Sigmoid colon (tissue), 7 donors: ENCODE measurements at places on chromosomes 12 and 14. TPM values are rescaled to one million over a fixed set of nuclear protein-coding genes. Genes with fewer than 3 reads are reported as not detected.
A peak's percentile ranks its signal among the peaks of the same experiment; 100 is the strongest.

GRCh38 chr14:67963960-67964812 lies 144.6 kb downstream of the RAD51B start:
- no peak for DNase-seq

DNA sequence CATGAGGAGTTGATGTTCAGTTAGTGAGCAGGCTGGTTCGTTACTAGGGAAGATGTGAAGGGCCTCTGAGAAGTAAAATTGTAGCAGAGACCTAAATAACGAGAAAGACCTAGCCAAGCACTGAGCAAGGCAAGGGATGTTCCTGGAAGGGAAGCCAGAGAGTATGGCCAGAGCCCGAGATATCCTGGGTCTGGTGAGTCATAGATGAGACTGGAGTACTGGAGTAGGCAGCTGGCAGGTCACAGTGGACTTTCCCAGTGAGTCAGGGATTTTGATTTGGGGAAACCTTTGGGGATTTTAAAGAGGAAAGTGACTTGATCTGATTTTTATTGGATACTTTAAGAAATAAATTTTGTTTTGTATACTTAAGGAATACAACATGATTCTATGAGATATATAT lies 369.0 kb downstream of the DIO2 start:
- peak; percentile 65 for DNase-seq

GRCh38 chr14:88505621-88506020 lies 49.2 kb downstream of the PTPN21 start:
- DNase-seq = no peak

SPTB gene
- polyA plus RNA-seq = not detected

DNA sequence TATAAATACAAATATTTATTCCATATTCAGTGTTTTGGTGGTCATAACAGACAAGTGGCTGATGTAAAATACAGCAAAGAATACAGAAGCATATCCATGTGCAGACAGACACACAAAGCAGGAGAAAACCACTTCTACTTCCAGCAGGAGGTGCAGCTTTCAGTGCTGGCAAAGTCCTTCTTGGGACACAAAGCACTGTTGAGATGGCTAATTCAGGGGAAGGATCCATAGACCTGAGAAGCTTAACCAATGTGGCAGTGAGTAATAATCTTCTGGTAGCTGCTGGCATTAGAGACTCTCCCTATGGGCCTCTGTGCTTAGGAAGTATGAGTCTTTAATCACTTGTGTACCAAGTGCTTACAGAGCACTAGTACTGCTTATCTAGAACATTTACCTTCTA lies 26.8 kb downstream of the AMN1 start:
- no peak for DNase-seq

DNA sequence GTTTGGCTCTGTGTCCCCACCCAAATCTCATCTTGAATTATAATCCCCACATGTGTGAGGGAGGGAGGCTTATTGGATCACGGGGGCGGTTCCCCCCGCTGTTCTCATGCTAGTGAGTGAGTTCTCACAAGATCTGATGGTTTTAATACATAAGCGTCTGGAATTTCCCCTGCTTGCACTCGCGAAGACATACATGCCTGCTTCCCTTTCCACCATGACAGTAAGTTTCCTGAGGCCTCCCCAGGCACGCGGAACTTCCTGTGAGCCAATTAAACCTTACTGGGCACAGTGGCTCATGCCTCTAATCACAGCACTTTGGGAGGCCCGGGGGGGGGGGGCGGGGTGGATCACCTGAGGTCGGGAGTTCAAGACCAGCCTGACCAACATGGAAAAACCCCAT lies 60.8 kb downstream of the R3HDM2 start:
- DNase-seq = no peak

IGF1 gene
- polyA plus RNA-seq = 12.0 TPM

- no peak for DNase-seq
These were observed 444.9 kb downstream of the EGLN3 start for GRCh38 chr14:33505963-33506329.

DNA sequence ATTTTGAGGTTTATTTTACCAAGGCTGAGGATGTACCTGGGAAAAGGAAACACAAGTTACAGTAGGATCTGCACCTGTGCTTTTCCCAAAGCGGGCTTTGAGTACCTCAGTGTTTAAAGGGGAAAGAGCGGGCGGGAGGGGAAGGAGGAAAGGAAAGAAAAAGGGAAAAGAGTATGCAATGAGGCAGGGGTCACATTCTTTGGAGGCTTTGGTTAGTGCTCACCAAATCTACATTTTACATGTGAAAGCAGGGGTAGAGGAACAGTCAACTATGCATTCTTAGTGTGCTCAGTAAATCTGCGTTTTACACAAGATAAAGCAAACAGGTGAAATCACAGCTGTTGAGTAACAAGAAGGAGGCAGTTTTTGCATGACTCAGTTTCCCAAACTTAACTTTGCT lies 242.2 kb downstream of the TMEM132C start:
- no peak for DNase-seq

GRCh38 chr12:66061557-66062289 lies 68.8 kb downstream of the LLPH start:
- no peak for DNase-seq

- DNase-seq = no peak
These were observed 189.7 kb upstream of the GRIN2B start for GRCh38 chr12:14171106-14171505.

GRCh38 chr12:65965358-65965757 lies 141.1 kb downstream of the HMGA2 start:
- DNase-seq = no peak
